Mesenchymal stem cell (in vitro differentiated cells and primary cell): ENCODE measurements at places on chromosomes 6 and 20.

DNA sequence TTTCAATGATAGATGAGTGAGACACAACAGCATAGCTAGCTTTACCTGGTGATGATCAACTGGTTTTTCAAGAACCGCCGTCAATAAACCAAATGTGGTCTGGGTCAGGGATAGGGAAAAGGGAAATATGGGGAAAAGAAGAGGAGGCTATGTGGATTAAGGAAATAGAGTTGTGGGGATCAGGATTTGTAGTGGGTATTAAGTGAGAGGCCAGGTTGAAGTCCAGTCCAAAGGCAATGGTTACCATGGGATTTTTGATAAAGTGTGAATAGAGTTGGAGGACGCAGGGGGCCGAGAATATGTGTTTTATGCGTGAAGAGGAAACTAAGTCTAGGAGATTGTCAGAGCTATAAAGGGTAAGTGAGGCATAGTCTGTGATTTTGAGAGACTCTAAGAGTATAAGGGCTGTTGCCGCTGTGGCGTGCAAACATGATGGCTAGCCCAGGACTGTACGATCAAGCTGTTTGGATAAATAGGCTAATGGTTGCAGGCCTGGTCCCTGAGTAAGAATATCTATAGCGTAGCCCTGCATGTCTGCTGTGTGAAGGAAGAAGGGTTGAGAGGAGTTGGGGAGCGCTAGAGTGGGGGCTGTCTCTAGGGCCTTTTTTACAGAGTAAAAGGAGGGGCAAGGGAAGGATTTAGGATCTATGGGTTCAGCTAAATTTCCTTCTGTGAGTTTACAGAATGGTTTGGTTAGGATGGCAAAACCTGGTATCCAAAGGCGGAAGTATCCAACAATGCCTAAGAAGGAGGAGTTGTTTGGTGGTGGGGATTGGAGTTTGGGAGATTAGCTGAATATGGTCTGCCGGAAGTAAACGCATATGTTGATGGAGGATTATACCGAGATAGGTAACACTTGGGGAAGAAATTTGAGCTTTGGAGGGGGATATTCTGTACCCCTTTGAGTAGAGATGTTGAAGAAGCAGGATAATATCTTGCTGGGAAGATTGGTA lies 749.7 kb upstream of the ADGRB3 start:
- no peak for DNase-seq

GRCh38 chr6:142746524-142746923 lies 198.5 kb downstream of the HIVEP2 start:
- DNase-seq: peak; percentile 43

DNA sequence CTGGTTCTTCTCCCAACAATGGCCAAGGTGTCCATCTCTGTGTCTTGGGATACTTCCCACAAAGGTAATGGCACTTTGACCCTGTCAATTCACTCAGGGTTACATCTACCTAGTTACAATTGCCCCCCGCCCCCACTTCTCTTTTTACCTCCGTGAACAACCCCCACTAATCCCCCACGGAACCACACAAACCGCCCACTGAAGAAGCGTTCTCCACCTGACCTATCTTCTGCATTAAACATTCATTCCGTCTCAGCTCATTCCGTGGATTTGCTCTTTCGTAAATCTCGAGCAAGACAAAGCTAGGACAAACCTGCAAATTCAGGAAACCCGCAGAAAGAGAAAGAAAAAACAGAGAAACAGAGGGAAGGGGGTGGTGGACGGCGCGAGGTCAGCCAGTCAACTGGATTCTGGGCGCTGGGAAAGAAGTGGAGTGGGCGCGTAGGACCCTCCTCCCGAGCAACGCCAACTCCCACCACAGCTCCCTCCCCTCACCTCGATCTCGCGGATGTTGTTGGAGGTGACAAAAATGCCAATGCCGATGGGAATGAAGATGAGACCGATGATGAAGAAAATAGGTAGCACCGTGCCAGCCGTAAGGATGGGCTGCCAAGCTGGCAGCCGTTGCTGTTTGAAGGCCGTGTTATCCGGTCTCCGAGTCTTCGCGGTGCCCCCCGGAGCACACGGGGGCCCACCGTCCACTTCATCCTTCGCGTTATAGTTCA lies 523 bp downstream of the TMEM30A start:
- peak; percentile 60 for DNase-seq

- DNase-seq: peak; percentile 22
These were observed 19.4 kb upstream of the SDHAF4 start for GRCh38 chr6:70547313-70547712.

GRCh38 chr6:156376091-156376490 lies 401.1 kb upstream of the ARID1B start:
- DNase-seq: no peak

GRCh38 chr6:83430611-83431544 lies at the start of gene ME1:
TSS of gene ME1 (minus strand) at chr6:83431051. CDS start at chr6:83430954, 97 bp downstream.
- DNase-seq: peak; percentile 93

DNA sequence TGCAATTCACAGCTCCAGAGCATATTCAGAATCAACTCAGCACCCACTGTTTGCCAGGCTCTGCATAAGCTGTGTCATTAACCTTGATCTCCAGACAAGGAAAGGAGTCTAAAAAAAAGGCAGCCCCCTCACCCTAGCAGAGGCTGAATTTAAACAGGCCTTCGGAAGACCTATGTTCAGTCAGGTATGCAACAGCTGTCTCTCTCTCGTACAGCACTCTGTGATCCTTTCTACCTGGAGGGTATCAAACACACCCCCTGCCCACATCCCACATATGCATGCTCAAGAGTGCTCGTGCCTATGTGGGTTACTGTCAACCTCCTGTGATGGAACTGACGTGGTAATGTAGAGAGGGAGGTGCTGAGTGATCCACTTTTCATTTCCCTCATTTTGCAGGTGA lies 8.5 kb downstream of the PLAGL2 start:
- no peak for DNase-seq

- no peak for DNase-seq
These were observed 190.0 kb downstream of the DHX35 start for GRCh38 chr20:39152126-39152525.

GRCh38 chr6:90350689-90351554 lies 54.3 kb upstream of the BACH2 start:
- DNase-seq: no peak

GRCh38 chr6:157287247-157287850 lies 36.0 kb downstream of the TMEM242 start:
- no peak for DNase-seq

- peak; percentile 12 for DNase-seq
These were observed 2.1 kb downstream of the KIAA1586 start for GRCh38 chr6:57048577-57048976.

- DNase-seq: no peak
These were observed 109.3 kb upstream of the MTHFD1L start for GRCh38 chr6:150756173-150756572.

DNA sequence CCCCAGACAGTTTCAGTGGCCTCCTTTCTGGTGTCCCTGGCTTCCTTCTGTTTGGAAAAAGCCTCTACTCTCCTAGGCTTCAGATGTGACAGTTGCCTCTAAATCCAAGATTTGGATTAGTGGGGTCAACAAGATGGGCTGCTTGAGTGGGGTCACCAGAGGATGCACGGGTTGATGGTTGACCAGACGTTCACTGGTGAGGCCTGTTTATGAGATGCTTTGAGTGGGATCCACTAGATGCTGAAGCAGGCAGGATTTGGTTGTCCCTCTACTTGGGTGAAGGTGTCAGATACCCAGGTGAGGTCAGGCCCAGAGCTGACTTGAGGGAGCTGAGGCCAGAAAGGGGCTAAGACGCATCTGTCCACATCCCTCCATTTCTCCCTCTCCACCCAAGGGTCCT lies 8.1 kb upstream of the DLGAP4 start:
- no peak for DNase-seq

- no peak for DNase-seq
These were observed 21.1 kb downstream of the STX11 start for GRCh38 chr6:144171406-144171805.

DNA sequence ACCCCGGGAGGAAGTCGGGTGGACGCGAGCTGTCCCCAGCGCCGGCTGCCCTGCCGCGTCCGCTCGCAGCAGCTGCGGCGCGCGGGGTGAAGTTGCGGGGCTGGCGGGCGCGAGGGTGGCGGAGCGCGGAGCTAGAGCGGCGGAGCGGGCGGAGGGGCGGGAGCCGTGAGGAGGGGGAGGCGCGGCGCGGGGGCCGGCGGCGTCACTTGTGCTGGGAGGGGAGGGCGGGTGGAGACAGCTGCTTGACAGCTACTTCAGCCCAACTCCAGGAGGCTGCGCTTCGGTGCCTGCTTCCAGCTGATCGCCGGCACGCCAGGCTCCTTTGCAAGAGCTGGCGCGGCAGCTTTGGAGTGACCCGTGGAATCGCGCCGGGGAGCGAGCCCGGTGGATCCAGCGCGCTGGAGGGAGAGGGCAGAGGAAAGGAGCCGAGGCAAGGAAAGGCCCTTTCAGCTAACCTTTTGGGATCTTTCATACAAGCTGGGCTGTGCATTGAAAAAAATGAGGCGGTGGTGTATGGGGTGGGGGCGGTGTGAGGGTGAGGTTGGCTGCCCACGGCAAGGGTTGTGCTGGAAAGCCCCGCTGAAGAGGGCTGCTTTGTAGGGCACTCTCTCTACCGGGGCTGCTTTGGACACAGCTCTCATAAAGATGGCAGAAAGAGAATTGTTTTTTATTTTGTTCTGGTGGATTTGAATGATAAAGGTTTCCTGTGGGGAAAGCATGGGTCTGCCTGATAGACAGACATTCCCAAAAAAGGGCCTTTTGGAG lies 24.6 kb downstream of the RIPOR2 start:
- peak; percentile 57 for DNase-seq

DNA sequence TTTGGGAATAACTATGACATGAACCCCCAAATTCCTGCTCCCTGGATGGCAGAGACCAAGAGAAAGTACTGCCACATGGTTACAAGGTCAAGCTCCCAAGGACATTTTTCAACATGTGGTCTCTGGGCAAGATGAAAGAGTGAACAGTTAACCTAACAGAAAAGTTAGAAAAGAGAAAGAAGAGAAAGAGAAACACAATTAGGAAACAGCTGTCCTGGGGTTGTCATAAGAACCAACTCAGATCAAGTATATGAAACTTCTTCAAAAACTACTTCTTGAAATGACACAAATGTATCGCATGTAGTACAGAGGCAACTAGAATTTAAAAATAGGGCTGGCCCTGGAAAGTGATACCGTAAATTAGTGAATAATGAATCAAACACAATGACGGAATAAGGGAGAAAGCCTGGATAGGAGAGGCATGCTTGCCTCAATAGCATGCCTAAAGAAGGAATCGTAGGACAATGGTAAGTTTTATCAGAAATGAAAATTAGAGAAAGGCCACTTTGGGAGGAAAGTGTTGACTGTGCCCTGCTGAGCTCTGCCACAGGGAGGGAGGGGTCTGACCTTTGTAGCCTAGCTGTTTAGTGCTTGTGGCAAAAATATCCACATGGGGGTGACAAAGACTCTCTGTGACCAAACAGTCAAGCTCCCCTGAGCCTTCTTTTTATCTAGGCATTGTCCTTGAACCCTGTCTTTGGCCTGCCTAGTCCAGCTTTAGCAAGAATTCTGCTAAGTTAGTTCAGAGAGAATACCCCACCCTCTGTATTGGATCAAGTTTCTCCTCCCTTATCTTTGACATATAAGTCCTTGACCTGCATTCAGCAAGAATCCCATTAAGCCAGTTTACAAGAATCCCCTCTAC lies 4.3 kb upstream of the DCBLD1 start:
- DNase-seq: no peak

- no peak for DNase-seq
These were observed 6.4 kb upstream of the PROCR start for GRCh38 chr20:35165221-35166185.

DNA sequence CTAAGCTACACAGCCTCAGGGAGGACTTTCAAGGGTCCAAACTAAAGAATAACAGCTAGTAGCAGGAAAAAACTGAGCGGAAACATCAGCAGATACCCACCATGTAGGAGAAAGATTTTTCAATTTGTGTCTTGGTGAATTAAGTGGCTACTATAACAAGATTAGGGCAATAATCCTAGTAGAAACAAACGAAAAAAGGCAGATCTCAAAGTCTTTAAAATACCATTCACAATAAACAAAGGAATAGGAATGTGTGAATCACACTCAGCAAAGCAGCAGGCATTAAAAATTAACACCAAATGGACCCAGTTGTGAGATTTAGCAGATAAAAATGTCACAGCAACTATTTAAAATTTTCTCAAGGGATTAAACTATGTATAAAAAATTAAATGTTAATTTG lies 761.2 kb downstream of the TENT5A start:
- no peak for DNase-seq

DNA sequence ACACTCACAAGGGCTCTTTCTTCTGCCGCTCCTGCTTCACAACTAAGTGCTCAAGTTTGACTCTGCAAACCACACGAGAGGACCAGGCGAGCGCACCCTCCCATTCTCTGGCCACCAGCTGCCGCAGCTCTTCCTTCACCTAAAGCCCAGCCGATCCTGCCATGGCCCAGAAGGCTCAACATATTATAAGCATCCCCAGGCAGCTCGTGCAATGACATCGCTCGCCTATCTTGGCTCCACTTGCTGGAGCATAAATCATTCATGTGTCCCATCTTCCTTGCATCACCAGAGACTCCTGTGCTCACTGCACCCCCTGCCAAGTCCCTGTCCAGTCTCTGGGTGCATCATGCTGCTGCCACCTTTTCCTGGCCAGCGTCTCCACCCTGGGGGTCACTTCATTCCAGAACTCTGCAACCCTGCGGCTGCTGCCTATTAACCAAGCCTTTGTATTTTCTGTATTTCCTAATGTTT lies 59.0 kb downstream of the PSMG4 start:
- no peak for DNase-seq

DNA sequence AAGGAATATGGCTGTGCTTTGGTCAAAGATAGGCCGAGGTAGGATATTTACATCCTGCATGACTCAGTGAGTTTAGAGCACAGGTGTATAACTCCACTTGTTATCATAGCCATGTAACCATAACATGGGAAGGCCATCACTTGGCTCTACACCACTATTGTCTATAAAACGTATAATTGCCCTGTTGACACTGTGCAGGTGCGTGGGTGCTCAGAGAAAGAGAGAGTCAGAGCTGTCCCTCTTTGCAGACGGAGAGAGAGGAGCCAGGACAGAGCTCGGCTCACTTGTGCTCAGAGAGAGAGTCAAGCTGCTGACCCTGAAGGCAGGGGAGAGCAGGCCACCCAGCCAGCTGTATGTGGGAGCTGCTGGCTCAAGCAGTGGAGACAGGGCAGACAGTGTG lies 46.0 kb downstream of the OR2B6 start:
- no peak for DNase-seq

DNA sequence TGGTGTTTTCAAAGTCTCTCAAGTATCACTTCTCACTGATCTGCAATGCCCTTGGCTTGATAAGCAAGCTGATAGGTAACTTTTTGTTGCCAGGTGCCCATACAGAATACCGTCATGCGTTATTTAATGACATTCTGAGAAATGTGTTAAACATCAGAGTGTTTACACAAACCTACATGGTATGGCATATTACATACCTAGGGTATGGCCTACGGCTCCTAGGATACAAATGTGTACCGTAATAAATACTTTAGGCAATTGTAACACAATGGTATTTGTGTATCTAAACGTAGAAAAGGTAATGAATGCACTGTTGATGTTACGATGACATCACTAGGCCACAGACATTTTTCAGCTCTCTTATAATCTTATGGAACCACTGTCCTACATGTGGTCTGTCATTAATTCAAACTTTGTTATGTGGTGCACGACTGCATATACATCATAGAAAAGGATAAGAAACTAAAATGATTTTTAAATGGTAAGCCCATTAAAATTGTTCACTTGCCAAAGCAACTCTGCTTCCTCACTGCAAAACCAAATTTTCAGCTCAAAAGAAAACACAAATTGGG lies 35.7 kb downstream of the CSNK2A1 start:
- peak; percentile 10 for DNase-seq

GRCh38 chr6:149473080-149474052 lies 11.4 kb downstream of the ZC3H12D start:
- no peak for DNase-seq
